T-helper 2 cell (primary cell): ENCODE measurements at places on chromosomes 11 and 22.

- no peak for DNase-seq
These were observed 869 bp downstream of the ZC3H7B start for GRCh38 chr22:41302021-41302767.

- no peak for DNase-seq
These were observed 318.7 kb downstream of the CADM1 start for GRCh38 chr11:115185507-115185906.

- no peak for DNase-seq
These were observed 928 bp downstream of the FBXO7 start for GRCh38 chr22:32475468-32476010.

- DNase-seq, result no peak
These were observed 32.3 kb downstream of the AMOTL1 start for GRCh38 chr11:94800414-94800813.

GRCh38 chr22:27885977-27886842 lies 32.8 kb downstream of the PITPNB start:
- DNase-seq, result peak; percentile 37

DNA sequence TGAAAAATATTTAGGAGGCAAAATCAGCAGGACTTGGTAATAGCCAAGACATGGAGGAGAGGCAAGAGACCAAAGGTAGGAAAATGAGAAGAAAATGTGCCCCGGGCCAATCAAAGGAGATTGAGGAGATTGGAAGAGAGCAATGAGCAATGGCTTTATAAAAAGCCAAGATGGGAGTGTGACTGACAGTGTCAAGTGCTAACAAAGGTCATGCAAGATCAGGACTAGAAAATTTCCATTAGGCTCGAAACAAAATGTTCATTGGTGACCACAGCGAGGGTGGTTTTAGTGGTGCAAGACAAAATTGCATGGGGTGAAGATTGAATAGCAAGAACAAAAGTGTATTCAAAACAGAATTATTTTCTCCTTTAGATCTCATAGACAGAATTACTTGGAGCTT lies 45.2 kb upstream of the TBCEL start:
- no peak for DNase-seq

- no peak for DNase-seq
These were observed 294.0 kb upstream of the CTSC start for GRCh38 chr11:88631497-88631896.

- DNase-seq, result no peak
These were observed 98.8 kb downstream of the PKNOX2 start for GRCh38 chr11:125263268-125263790.

DNA sequence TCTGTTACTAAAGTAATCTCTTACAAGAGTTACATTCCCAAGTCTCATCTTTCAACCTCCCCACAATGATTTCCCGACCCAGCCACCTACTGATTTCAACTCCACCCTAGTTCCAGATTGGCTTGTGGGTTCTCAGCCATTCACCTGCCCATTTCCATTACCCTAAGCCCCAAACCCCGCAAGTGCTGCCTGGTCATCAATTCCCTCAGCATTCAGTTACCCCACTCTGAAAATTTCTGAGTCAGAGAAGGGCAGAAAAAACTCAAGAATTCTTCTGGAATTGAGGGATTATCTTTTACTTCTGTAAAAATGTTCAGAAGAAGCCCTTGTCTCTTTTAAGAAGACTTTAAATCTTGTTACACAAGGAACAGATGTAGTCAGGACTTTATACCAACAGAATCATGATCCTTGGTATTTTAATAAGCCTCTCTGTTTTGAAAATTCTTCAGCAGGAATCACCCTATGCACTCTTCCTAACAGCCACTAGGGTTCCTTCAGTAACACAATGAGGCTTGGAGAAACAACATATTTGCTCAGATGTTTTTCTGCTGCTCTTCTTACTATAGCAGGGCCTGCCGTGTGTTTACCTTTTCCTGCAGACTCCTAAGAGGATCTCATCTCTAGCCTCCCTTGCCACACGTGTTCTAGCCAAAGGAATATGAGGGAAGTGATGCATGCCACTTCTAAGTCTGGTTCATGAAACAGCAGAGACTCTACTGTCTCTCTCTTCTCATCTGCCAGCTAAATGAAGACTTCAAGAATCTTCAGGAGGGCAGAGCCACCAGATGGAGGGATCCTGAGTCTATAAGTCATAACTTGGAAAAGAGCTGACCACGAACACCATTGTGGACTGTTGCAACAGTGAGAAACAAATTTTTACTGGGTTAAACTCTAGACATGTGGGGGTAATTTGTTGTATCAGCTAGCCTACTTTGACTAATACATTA lies 29.3 kb upstream of the PAMR1 start:
- DNase-seq, result no peak

DNA sequence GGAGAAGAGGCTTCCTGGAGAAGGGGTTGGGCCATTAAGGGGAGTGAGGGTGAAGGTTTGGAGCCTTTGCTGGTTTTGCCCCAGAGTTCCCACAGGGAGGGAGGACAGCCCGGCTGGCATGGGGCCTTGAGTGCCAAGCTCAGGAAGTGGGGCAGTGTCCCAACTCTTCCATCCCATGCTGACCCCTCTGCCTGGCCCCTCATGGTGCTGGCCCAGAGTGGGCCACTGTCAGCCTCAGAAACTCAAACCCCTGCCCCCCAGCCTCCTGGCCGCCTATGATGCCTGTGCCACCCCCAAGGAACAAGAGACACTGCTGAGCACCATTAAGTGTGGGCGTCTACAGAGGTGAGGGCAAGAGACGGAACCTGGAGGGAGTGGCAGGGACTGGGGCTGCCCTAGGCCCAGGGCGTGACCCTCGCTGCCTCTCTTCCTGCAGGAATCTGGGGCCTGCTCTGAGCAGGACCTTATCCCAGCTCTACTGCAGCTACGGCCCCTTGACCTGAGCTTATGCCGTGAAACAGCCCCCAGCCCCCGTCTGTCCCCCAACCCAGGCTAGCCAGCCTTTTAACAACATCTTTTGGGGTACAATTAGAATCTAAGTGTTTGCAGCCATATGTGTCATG lies 5.4 kb downstream of the MUS81 start:
- DNase-seq, result no peak

DNA sequence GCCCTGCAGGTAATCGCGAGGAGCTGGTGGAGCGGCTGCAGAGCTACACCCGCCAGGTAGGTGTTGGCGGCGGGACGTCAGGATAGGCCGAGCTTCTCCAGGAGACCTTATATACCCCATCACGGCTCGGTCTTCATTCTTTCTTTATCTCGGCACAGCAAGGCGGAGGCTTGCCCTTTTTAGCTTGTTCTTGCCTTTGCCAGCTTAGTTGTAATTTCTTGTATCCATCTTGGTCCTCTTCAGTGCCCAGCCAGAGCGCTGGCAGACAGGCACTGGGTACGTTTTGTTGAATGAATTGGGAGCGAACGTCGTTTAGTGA lies 459 bp downstream of the SF3B2 start:
- DNase-seq, result no peak

- DNase-seq, result no peak
These were observed 67.1 kb downstream of the SLC35F2 start for GRCh38 chr11:107791343-107792048.

DNA sequence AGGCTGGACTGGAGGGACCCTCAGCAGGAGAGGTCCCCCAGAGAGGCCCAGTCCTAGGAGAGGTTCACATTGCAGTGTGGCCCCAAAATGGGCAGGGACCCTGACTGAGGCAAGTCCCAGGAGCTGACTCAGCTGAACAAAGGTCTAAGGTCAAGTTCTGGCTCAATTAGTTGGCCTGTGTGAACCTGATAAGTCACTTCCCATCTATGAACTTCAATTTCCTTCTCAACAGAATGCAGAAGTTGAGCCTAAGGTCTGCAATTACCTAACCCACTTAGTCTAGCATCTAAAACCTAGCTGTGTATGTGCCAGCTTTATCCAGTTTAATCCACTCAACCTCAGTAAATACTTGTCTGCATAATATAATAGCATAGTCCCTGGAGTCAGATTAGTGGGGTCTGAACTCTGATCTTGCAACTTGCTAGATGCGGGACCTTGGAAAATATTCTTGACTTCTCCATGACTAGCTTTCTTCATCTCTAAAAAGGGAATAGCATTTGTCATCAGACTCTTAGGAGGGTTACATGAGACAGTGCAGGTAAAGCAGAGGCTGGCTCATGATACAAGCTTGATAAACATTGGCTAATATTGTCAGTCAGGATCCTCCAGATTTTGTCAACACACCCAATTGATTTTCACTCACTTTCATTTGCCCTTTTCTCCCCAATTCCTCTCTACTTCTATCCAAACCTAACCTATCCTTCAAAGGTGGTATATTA lies 465.5 kb downstream of the INSC start:
- DNase-seq, result no peak

- DNase-seq, result peak; percentile 41
These were observed 15.9 kb downstream of the CRELD2 start for GRCh38 chr22:49934160-49934890.

- no peak for DNase-seq
These were observed 16.8 kb upstream of the TMEM184B start for GRCh38 chr22:38289583-38290082.

DNA sequence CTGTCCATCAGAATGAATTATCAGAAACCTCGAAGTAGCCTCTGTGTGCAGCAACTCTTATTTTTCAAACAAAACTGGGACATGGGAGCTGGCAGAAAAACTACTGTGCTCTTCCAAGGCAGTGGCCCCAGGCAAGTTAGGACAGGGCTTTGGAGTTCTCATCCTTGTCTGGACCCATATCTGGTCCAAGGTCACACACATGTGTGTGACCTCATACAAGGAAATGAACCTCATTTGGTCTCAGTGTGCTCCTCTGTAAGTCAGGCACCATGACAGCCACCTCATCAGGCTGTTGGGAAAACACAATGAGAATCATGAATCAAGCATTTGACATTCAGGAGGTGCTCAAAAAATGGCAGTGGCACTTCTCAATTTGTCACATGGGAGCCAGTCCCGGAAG lies 25.8 kb downstream of the LARGE1 start:
- no peak for DNase-seq

DNA sequence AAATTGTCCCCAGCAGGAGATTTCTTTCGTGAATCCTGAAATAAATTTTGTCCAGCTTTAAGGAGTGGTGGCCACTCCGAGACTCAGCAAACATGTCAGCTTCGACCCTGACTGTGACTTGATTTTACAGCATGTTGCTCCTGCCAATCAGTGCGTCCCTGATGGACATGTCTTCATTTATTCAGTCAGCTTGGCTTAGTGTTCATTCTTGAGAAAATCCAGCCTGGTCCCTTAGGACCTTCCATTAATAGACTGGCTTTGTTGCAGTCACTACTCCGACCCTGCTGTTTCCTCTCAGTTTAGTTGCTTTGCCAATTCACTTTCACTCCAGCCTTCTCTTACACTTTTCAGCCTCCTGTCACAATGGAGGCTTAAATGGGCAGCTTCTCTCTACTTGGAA lies 30.5 kb downstream of the TMPRSS5 start:
- DNase-seq, result no peak

DNA sequence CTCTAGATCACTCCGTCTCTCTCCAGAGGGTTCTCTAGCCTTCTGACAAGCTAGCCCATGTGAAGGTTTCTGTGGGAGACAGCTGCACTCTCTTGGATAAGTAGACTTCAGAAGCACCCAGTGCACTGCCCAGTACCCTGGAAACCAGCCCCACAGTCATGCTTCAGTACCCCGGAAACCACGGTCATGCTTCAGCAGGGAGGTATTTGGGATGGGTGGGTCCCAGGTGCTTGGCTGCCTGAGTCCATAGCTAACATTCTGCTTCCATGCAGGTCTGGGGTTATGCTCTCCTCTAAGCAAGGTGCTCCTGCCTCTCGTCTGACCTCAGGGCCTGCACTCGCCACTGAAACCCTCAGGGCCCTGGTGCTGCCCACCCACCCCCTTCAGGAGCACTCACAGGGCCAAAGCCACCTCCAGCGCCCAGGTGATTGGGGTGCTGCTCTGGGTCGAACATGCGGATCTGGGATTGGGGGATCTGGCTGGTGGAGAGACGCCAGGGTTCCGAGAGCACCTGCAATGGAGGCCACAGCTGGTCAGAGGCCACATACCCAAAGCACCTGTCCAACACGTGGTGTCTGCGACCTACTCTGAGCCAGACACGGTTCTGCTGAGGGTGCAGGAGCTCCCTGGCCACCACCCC lies 7.3 kb upstream of the SYCE3 start:
- no peak for DNase-seq

DNA sequence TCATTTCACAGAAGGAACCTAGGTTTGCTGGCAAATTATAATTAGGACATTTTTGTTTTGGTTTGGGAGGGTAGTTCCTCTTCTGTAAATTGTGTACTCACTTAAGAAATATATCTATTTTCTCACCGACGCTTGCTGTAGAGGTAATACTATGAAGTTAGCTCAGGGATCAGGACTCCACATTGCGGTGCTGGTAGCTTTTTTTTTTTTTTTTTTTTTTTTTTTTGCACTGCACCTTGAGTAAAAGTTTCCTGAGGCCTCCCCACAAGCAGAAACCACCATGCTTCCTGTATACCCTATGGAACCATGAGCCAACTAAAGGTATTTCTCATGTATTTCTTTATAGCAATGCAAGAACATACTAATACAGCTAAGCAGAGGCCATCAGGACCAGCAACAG lies 14.7 kb downstream of the UBTFL1 start:
- DNase-seq, result no peak

DNA sequence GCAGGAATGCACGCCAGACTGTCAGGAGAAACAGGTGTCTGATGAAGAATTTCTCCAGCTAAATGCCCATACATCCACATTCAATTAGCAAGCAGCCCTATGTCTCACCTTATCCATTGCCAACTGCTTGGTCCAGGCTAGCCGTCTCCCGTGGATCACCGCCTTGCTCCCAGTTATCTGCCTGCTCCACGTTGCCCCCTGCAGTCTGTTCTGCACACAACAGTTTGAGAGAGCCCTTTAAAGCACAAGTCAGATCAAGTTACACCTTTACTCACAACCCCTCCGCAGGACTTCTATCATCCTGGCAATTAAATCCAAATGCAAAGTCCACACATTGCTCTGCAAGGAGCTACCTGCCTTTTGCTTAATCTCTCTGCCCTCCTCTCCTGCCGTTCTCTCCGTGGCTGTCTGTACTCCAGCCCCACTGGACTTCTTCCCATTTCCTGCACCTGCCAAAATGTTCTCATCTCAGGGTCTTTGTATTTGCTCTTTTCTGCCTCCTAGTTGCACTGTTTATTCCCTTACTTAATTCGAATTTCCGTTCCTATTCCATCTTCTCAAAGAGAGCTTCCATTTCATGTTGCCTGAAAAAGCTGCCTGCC lies 185.3 kb upstream of the LARGE1 start:
- no peak for DNase-seq

GRCh38 chr11:112334381-112334780 lies 73.7 kb upstream of the PLET1 start:
- no peak for DNase-seq

DNA sequence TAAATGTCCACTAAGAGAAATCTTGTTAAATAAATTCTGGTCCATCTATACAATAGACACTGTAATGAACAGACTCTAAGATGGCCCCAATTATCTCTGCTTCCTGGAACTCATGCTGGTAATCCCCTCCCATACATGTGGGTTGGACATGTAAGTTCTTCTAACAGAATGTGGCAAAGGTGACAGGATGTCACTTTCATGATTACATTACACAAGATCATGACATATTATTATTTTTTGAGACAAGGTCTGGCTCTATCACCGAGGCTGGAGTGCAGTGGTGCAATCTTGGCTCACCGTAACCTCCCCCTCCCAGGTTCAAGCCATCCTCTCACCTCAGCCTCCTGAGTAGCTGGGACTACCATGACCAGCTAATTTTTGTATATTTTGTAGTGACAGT lies 14.6 kb upstream of the NDUFC2 start:
- DNase-seq, result no peak
